GM04504 (cell line): ENCODE measurements at places on chromosomes 7 and 10.
A peak's percentile ranks its signal among the peaks of the same experiment; 100 is the strongest.

- DNase-seq, result no peak
Measured at GRCh38 chr10:88858491-88858890, 6.8 kb upstream of the ANKRD22 start.

- no peak for DNase-seq
Measured at GRCh38 chr7:88347517-88347916, 40.8 kb upstream of the STEAP4 start.

DNA sequence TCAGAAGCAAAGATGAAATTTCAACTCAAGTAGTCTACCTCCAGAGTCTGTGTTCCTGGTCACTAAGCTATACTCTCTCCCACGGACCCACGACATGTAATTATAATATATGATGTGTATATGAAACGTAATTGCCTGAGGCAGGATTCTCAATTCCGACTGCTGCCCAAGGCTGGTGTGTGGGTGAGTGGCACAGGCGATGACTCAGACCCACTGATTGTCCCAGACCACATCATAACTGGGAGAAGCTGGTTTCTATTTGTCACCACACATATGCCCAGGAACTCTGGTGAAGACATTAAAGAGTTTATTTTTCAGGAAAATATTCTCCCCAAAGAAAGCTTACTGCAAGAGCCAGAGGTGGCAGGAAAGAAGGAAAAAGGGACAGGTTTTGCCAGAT is 219.3 kb downstream of the JAZF1 start:
- DNase-seq, result no peak

GRCh38 chr10:112948196-112948595 is 1.9 kb upstream of the TCF7L2 start:
- DNase-seq, result no peak

GRCh38 chr10:121994429-121994941 is 5.5 kb downstream of the TACC2 start:
- DNase-seq, result no peak

DNA sequence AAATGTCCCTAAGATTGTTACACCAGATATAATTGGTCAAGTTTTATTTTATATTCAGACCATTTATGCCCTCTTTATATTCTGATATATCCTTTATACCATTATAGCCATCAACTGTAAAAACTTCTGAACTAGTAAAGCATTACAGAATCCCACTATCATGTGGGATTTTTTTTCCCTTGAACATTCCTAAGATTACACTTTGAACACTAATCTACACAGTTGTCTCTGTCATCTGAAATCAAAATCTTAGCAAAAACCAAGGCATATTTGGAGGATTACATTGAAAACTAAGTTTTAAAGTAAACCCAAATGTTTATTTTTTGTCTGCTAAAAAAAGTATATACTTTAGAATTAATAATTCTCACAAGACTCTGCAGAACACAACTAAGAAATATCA is 116.2 kb upstream of the GPR22 start:
- DNase-seq, result no peak

- DNase-seq, result peak; percentile 82
Measured at GRCh38 chr10:126215746-126216631, 172.3 kb downstream of the ADAM12 start.
